ENCODE measurements at places on chromosomes 13 and 19.

GRCh38 chr19:14411938-14412245 is 7.2 kb downstream of the DDX39A start:
- DNase-seq = no peak

DNA sequence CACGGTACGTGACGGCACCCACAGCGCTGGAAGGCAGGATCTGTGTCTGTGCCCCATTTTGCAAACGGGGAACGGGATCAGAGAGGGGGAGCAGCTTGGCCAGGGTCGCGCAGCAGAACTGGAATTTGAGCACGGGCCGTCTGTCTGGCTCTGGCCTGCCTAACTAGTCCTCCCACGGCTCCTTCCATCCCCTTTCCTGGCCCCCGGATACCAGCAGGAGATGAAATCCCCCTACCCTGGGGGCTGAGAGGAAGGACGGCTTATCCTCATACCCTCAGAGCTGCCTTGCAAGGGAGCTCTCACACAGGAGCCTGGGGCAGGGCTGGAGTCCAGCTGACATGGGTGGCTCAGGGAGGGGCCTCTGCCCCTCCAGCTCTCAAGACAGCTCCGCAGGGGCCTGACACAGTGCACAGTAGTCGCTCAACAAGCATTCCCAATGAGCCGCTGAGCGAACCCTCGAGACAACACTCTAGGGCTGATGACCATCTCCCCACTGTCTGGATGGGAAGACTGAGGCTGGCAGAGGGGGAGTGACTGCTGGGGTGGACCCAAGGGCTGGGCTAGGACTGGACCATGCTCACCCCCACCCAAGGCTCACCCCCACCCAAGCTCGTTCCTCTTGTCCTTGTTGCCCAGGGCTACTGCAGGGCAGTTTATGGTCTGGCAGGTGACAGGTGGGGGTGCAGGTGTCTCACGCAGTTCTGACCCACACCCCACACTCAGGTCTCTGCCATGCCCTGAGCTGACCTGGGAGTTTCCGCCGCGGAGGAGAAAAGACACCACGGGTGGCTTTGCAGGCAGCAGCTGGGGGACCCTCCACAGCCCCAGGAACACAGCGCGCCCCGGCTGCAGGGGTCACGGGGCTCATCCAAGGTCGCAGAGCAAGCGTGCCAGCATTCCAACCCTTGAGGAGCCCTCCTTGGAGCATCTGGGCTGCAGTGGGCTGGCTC is 4.0 kb downstream of the ZBTB7A start:
- no peak for DNase-seq

DNA sequence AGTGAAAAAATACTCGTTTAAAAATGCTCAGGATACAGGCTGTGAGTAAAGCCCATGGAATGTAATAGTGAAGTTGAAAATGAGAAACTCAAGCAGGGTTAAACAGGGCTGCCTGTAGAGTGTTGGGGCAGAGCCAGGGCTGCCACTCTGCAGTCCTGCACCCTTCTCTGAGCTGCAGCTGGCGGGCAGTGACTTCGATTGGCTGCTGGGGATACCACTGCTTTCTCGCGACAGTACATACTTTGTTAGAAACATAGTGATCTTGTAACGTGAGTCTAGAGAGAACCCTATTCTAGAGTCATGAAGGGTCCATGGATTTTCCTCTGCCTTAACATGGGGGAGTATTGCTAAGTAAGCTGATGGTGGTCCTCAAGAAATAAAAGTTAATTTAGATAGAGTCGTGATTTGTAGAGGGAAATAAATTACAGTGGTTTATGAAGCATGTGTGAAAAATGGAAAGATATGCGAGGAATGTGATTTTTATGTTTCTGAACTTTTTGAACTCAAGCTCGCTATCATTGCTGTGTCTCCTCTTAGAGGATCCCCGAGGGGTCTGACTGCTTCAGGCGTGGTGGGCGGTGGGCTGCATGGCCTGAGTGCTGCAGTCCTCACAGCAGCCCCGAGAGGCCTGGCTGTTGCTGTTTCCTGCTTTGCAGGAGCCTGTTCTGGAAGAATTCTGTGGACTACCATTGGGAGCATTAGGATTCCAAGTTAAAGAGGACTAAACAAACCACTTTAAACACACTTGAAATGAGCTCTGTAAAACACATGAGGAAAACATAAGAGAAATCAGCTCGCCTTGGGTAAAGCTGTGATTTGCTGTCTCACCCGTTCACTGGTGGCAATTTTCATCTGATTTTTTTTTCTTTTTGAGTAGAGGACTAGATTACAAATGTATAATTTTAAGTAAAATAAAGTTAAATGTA is 95.7 kb downstream of the ARHGEF7 start:
- peak; percentile 41 for DNase-seq

DNA sequence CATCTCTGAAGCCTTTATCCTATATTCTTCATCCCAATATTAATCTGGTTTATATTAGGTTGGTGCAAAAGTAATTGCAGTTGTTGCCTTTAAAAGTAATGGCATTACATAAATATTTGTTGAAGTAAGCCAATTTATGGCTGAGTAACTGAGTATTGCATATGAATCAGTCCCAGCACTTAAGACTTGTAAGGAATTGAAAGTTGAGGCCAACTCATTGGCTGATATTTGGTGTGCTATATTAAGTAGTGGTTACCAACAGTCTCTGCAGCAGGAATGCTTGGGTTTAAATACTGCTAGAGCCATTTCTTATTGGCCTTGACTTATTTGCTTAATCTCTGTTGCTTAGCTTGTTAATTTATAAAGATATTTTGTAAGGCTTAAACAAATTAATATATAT is 460.7 kb downstream of the GPC6 start:
- DNase-seq = no peak

GRCh38 chr13:76825430-76825829 is 60.8 kb downstream of the KCTD12 start:
- no peak for DNase-seq

GRCh38 chr19:58009666-58010301 is 7.2 kb upstream of the ZNF606 start:
- peak; percentile 86 for DNase-seq

- DNase-seq = no peak
These were observed 34.6 kb upstream of the LDLR start for GRCh38 chr19:11054628-11055027.

DNA sequence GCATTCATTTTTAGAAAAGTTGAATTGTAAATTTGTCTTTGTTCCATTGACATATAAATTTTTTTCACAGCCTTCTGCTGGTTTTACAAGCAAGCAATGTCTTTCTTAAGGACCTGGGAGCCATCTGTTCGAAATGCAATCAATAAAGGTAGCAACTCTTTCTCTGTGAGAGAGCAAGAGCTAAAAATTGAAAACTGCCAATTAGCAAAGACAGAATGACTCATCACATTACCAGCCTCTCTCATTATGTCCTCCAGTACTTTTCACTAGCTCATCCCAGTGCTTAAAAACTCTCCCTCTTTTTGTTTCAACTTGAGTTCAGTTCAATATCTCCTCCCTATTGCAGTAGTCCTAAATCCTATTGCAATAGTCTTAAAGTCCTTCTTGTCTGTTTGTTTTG is 760.7 kb upstream of the SLITRK6 start:
- no peak for DNase-seq

- DNase-seq = no peak
These were observed 228.3 kb upstream of the IRS2 start for GRCh38 chr13:110014719-110015118.

DNA sequence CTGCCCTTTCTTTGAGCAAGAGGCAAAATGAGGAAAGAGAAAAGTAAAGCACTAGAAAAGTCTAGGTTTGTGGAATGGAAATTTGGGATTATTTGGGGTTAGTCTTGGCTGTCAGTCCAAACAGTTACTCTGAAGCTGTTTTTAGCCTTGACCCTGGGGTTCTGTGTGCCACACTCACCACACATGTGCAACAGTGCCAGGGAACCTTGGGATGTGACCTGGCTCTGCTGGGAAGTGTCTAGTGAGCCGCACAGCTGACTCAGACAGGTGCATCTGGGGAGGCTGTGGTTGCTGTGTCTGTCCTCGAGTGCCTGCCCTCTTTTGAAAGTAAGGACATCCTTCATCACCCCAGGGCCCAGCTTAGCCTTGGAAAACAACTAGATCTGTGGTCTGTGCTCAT is 15.8 kb downstream of the MICOS13 start:
- DNase-seq = no peak

Measured in anterior cingulate cortex (tissue), 58 donors.